Tibial artery (tissue), 4 donors: ENCODE measurements at places on chromosomes 5 and 9.
A peak's percentile ranks its signal among the peaks of the same experiment; 100 is the strongest.

GRCh38 chr5:179129607-179130071 is 69.5 kb downstream of the ZNF354C start:
- DNase-seq: peak; percentile 56

- no peak for DNase-seq
These were observed 37.8 kb downstream of the PRELID2 start for GRCh38 chr5:145797336-145797735.

DNA sequence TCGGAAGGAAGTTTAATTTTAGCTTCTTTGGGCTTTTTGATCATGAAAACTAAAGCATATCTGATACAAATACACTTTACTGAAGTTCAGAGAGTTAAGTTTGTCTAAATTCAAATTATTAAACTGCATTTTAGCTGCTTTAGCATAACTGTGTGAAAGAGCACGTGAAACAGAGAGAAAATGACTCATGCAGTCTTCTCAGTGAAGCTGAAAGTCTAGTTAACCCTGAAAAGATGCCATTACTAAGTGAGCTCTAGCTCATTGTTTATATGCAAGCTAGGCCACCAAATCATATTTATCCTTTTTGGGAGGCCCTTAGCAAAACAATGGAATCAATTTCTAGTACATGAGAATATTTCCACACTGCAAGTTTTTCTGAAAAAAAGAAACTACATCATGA is 27.6 kb downstream of the TPD52L3 start:
- no peak for DNase-seq

GRCh38 chr5:154059039-154059430 is 20.3 kb downstream of the MFAP3 start:
- no peak for DNase-seq

GRCh38 chr9:125341566-125341965 is 79.9 kb downstream of the GAPVD1 start:
- no peak for DNase-seq
